ENCODE measurements at places on chromosomes 7 and 10.

DNA sequence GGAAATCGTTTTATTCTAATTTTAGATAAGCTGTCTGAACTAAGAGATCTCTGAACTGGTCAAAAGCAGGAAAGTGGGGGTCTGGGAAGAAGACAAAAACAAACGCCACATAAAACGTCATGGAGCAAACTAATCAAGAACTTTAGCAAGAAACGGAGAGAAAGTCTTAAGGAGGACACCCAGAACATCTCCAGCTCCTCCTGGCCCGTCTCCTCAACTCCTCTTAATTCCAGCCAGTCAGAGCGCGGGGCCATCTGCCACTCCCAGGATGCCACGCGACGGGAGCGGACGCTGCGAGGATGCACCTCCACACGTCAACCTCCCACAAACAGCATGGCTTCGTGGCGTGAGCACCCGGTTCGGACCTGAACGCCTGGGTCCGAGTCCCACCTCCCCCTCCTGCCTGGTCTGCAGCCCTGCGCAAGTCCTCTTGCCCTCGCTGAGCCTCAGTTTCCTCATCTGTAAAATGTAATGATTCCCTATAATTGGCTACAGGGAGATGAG is 598 bp downstream of the MMS19 start:
- peak; percentile 68 for DNase-seq

DNA sequence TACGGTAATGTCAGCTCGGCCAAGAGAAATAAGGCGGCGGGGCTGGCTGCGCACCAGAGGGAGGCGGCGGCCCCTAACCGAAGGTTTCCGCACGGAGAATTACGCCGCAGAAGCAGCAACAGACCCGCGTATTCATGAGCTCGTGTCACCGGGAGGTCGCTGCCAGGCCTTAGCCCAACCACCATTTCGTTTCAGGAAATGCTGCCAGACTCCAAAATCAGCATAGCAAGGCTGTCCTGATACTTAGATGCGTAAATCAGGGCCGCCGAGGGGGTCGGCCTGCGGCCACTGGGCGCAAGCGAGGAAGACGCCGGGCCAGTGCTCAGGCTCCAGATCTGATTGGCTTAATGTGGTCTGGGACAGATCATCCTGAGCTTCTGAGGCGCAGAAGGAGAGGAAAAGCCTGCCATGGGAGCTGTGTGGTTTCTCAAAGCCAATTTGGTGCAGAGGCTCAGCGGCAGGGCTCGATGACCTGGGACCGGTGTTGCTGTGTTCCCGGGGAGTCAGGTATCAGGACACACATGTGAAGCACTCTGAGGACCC is 247.9 kb downstream of the BAMBI start:
- no peak for DNase-seq

DNA sequence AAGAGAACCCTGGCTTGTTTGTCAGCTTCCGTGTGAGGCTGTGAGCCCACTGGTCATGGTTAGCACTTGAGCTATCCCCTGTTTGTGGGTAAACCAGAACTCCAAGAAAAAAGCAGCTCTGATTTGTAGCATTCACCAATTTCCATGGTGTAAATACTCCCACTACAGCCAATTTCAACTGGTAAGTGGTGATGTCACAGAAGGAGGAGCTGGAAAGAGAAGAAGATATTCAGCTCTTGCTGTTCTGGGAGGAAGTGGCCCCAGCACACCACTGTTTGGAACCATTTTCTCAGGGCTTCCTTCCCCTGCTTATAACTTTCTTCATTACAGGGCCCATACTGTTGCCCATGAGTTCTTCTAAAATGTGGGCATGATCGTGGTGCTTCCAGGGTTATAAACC is 500.1 kb upstream of the ZMIZ1 start:
- no peak for DNase-seq

DNA sequence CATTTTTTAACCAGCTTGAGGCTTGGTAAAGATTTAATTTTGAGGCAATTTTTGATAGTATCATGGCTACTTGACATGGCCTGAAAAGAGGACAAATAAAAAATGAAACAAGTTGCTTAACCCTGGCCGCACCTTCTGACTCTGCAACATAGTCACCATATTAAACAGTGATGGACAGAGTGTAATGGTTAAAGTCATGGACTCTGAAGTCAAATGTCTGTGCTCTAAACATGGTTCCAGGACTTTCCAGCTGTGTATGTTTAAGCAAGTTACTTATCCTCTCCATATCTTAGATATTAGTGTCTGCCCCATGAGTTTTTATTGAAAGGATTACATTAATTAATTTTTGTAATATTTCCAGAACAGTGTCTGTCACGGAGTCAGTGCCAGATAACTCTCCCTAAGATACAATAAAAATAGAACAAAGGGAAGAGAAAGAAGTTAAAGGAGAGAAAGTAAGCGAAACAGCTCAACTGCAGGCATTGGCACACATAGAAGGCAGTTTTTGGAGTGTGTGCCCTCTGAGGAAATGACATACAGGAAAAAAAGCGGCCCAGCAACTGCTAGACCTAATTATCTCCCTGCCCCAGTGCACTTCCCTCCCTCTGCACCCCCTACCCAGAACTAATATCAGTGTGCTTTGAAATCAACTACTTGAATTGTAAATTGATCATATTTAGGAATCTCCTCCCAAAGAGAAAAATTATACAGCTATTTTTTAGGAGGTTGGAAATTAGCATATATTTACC is 65.3 kb downstream of the MACC1 start:
- no peak for DNase-seq

DNA sequence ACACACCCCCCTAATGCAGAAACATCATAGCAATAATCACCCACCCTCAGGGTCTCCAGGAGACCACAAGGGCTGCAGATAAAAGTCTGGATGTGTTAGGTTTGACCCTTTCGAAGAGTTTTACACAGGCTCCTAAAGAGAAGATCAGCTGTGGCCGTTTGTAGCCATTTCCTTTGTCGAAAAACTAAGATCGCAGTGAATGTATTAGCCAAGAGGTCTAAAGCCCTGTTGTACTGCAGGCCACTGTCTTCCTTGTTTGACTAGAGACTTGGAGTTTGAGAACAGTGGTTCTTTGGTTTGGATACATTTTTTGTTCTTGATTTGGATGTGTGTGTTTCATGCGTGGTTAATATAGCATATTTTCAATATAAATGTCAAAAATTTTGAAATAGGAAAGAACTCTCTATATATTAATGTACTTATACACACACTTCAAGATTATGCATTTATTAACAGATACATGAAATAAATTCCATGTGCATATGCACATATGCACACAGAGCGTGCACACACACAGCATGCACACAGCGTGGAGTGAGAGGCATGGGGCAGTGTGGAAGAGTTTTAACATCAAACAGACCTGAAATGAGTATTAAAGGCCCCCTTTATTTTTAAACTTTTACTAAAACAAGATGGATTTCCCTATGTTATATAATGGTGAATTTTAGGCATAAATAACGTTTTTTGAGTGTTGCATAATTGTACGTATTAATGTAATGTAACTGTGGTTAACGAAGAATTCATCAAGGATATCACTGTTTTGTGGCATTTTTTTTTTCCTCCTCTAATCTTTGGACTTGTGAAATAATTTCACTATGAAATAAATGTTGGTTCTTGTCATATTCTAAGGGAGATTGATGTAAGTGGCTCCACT is 2.2 kb downstream of the IKZF1 start:
- no peak for DNase-seq

Data from hypothalamus (tissue), 51 donors.